ENCODE measurements at places on chromosomes 5 and 9. TPM values are rescaled to one million over a fixed set of nuclear protein-coding genes. Genes with fewer than 3 reads are reported as not detected.

Gene UBE2B
- 27.2 TPM for total RNA-seq

Gene PCDHA1
- total RNA-seq: 0.04 TPM

Gene SAXO1
- total RNA-seq: 0.04 TPM

Gene PRDM9
- total RNA-seq: not detected

Gene TNFAIP8
- total RNA-seq: 12.7 TPM

Gene MATR3
- 255 TPM for total RNA-seq

Gene FOXD4L3
- not detected for total RNA-seq

Gene KIF4B
- under 0.01 TPM for total RNA-seq

Gene KYAT1
- 4.7 TPM for total RNA-seq

Gene ANKRD31
- total RNA-seq: 0.27 TPM

Gene CTNND2
- total RNA-seq: 0.49 TPM

Gene ORM2
- not detected for total RNA-seq

Gene SLCO4C1
- 0.98 TPM for total RNA-seq

Gene ZNF608
- 19.5 TPM for total RNA-seq

Gene SLC34A1
- not detected for total RNA-seq

Gene PCDHGB1
- 1.3 TPM for total RNA-seq

Gene CCDC192
- total RNA-seq: 0.18 TPM

Gene IQGAP2
- 17.2 TPM for total RNA-seq

Gene OTULINL
- total RNA-seq: 4.2 TPM

Gene OR1J2
- not detected for total RNA-seq

Gene ARL10
- 9.1 TPM for total RNA-seq

Gene OR1Q1
- not detected for total RNA-seq

Gene TEX48
- total RNA-seq: not detected

Gene CTSV
- 0.44 TPM for total RNA-seq

Gene ARHGEF37
- total RNA-seq: 3.9 TPM

Gene AP3B1
- total RNA-seq: 35.5 TPM

Gene SPINK13
- total RNA-seq: not detected

Gene BSPRY
- total RNA-seq: 0.22 TPM

Gene SPOCK1
- total RNA-seq: 2.4 TPM

Gene SLC6A19
- not detected for total RNA-seq

Gene ZNF658
- total RNA-seq: 9.2 TPM

Gene GLRA1
- not detected for total RNA-seq

Gene SH3PXD2B
- 19.2 TPM for total RNA-seq

Gene IFNB1
- not detected for total RNA-seq

Gene CCNJL
- total RNA-seq: 3.8 TPM

Gene CCNI2
- not detected for total RNA-seq

Gene AJM1
- total RNA-seq: 1.2 TPM

Gene APBA1
- total RNA-seq: 7.8 TPM

Gene PDZD2
- total RNA-seq: 4.6 TPM

Gene PCDHGC4
- total RNA-seq: 1.8 TPM

Gene PRKACG
- total RNA-seq: not detected

Gene ZFP37
- 5.5 TPM for total RNA-seq

Gene LTC4S
- total RNA-seq: 2.3 TPM

Gene CACFD1
- 11.1 TPM for total RNA-seq

Gene FAM221B
- not detected for total RNA-seq

Gene C9orf40
- total RNA-seq: 2.9 TPM

Gene GRM6
- total RNA-seq: not detected

Gene GARIN3
- total RNA-seq: not detected

Gene ARRDC1
- 27.1 TPM for total RNA-seq

Gene PCDHGC5
- 0.75 TPM for total RNA-seq

Gene SELENOP
- total RNA-seq: 142 TPM

Gene C9
- 0.22 TPM for total RNA-seq

Gene GPR151
- total RNA-seq: not detected

Gene CFAP157
- not detected for total RNA-seq

Gene ANKHD1
- 49.8 TPM for total RNA-seq
